Skeletal muscle tissue (tissue), 5 donors: ENCODE measurements at places on chromosomes 3 and 15. TPM values are rescaled to one million over a fixed set of nuclear protein-coding genes. Genes with fewer than 3 reads are reported as not detected.

SNRPN gene
- 150 TPM for total RNA-seq

P3H2 gene
- total RNA-seq, result 19.8 TPM

MLH1 gene
- total RNA-seq, result 53.8 TPM

ZPLD1 gene
- total RNA-seq, result not detected

RYR3 gene
- total RNA-seq, result 50.6 TPM

BFSP2 gene
- total RNA-seq, result 2.1 TPM

TGM4 gene
- total RNA-seq, result not detected

GOLGA8S gene
- total RNA-seq, result not detected

FETUB gene
- not detected for total RNA-seq

HMG20A gene
- total RNA-seq, result 30.3 TPM

LTK gene
- 4.2 TPM for total RNA-seq

HHLA2 gene
- not detected for total RNA-seq

GHSR gene
- total RNA-seq, result not detected

ALDH1L1 gene
- 2.6 TPM for total RNA-seq

LSMEM2 gene
- total RNA-seq, result 15.1 TPM

ADAMTS17 gene
- 5.7 TPM for total RNA-seq

MED12L gene
- 8.9 TPM for total RNA-seq

FANCD2OS gene
- not detected for total RNA-seq

CHRD gene
- total RNA-seq, result 14.1 TPM

SENP8 gene
- total RNA-seq, result 2.1 TPM

RTP4 gene
- total RNA-seq, result 1.0 TPM

FBXW12 gene
- total RNA-seq, result 0.52 TPM

GOLGA6B gene
- not detected for total RNA-seq

DNAH1 gene
- total RNA-seq, result 2.1 TPM

CFAP91 gene
- under 0.01 TPM for total RNA-seq

MESP2 gene
- not detected for total RNA-seq

ASB14 gene
- not detected for total RNA-seq

NDN gene
- total RNA-seq, result 190 TPM

DENND4A gene
- 30.8 TPM for total RNA-seq

TBC1D2B gene
- total RNA-seq, result 30.3 TPM

SLC25A36 gene
- 56.9 TPM for total RNA-seq

WDR72 gene
- total RNA-seq, result under 0.01 TPM

CSPG4 gene
- total RNA-seq, result 71.5 TPM

CYB561D2 gene
- 14.1 TPM for total RNA-seq

ISLR gene
- total RNA-seq, result 85.6 TPM

CFAP44 gene
- total RNA-seq, result 6.3 TPM

GATM gene
- total RNA-seq, result 309 TPM

GABRR3 gene
- total RNA-seq, result not detected

NANOGP8 gene
- not detected for total RNA-seq

LRRC34 gene
- 3.1 TPM for total RNA-seq

ARNT2 gene
- total RNA-seq, result 2.1 TPM

CKMT1A gene
- total RNA-seq, result not detected

MINAR1 gene
- 1.6 TPM for total RNA-seq

CD200 gene
- 4.2 TPM for total RNA-seq

SEMA6D gene
- total RNA-seq, result 26.6 TPM

DISP2 gene
- under 0.01 TPM for total RNA-seq

CFAP100 gene
- total RNA-seq, result not detected

STARD5 gene
- total RNA-seq, result 2.1 TPM

LRRC57 gene
- 8.9 TPM for total RNA-seq

PROS1 gene
- 19.3 TPM for total RNA-seq

LRRC49 gene
- 11.0 TPM for total RNA-seq

CEMIP gene
- 0.52 TPM for total RNA-seq

IL5RA gene
- total RNA-seq, result not detected
